Common myeloid progenitor, CD34-positive (primary cell): ENCODE measurements at places on chromosomes 1 and 21.

- no peak for DNase-seq
These were observed 85.5 kb downstream of the DDAH1 start for GRCh38 chr1:85379203-85380136.

DNA sequence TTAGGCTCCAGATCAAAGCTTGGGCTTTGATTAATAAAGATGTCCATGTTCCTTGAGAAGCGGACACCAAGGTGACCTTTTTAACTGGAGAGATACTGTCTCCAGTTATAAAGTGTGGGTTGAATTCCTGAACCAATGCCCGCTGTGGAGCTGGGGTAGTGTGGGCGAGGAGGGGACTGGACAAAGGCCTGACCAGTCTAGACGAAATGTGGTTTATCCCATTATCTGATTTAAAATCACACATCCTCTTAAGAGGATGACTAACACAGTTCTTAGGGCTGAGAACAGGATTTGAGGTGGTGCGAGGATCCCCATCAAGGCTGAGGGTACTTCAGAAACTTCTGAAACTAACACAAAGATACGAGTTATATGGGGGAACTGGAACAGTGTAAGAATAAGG, 84.5 kb upstream of the GCLM start:
- DNase-seq, result no peak

DNA sequence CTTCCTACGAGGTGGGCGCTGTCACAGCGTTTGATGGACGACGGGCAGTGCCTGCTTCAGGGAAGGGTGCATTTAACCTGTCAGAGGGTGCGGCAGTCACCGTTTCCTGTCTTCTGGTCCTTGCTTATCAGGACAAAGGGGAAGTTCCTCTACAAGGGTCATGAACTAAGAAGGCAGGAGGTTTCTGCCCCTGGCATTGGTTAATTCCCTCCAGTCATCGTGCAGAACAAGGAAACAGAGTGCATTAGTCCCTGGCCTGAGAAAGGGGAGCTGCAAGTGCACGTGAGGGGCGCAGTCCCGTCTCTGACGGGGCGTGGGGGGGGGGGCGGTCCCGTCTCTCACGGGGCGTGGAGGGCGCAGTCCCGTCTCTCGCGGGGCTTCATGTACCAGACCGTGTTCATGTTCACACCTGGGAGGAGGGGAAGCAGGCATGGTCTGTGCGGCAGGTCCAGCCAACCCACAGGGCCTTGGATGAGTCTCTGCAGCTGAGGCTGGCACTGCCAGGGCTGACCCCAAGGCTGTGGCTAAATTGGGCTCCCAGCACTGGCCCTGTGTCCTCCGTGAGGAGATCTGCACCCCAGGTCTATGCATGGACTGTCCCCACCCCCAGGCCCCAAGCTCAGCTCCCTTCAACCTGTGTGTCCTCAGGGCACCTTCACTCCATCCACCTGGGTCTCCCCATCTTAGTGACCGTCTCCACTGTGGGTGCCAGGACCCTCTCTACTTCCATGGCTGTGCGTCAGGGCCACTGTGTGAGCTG, 89.2 kb upstream of the COL6A1 start:
- peak; percentile 82 for DNase-seq

DNA sequence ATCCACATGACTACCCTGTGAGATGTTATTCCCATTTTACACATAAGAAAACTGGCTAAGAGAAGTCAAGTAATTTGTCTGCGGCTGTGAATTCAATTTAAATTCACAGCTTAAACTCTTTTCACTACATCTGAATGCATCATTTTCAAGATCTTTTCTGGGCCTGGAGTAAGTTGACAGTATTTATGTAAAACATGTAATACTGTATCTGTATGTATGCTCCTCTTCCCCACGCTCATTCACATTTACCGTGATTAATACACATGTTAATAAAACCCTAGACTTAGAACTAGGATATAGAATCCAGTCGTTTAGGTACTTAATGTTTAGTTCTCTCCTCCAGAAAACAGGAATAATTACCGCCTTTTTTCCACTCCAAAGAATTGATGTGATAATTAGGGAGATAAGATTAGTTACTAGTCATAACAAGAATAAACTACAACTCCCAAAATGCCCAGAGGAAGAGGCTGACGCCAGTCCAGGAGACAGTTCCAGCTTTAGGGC, 442 bp upstream of the PPP1R12B start:
- no peak for DNase-seq
